ENCODE measurements at places on chromosomes 7 and 10.

DNA sequence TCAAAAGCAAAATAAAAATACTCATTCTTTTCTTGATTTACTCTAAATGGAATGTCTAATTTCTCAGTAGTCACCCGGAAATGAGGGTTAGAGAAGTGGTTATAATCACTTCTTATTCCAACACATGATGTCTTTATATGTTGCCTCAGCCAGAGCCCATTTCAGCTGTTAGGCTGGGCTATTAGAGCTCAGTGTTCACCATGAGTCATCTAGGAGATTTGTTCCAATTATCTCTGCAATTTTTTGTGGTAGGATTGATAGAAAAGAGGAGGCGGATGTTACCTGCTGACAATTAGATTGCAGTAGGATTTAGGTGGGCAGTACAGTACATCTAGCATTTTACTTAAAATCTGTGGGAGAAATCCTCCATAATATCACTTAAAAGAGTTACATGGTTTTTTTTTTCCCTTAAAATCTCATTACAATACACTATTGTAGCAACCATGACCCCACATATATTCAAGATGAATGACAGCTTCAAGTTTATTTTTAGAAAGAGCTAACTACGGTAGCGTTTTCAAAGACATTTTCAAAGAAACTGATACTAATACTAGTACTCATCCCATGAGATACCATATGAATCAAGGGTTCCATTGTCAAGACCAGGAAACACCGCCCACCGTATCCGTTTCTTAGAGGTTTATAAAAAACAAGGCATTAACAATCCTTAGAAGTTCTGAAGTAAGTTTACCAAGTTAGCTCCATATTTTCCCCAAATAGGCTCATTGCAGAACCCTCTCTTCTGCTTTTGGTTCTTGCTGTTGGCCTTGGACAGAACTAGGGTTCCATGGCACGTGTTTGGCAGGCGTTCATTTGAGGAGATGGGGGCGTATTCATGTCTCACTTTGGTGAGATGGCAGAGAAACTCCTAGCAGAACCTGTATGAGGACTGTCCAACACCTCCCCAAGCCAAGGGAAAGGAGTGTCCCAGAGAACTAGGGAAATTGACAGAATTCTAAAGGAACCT lies 10.4 kb downstream of the CPA2 start:
- peak; percentile 86 for DNase-seq

- DNase-seq = no peak
These were observed 74.3 kb downstream of the GFRA1 start for GRCh38 chr10:116198676-116199035.

DNA sequence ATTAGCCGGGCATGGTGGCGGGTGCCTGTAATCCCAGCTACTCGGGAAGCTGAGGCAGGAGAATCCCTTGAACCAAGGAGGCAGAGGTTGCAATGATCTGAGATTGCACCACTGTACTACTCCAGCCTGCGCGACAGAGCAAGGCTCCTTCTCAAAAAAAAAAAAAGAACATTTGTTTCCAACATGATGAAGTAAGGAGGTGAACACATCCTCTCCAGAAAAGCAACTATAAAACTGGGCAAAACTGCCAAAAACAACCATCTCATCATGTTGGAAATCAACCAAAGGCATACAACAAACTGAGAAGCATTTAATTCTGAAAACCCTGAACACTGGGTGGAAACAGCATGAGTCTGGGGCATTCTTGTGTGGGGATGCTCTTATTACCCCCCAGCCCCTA lies 14.3 kb downstream of the PRTFDC1 start:
- no peak for DNase-seq

- no peak for DNase-seq
These were observed 37.8 kb downstream of the WDFY4 start for GRCh38 chr10:48722153-48723145.

DNA sequence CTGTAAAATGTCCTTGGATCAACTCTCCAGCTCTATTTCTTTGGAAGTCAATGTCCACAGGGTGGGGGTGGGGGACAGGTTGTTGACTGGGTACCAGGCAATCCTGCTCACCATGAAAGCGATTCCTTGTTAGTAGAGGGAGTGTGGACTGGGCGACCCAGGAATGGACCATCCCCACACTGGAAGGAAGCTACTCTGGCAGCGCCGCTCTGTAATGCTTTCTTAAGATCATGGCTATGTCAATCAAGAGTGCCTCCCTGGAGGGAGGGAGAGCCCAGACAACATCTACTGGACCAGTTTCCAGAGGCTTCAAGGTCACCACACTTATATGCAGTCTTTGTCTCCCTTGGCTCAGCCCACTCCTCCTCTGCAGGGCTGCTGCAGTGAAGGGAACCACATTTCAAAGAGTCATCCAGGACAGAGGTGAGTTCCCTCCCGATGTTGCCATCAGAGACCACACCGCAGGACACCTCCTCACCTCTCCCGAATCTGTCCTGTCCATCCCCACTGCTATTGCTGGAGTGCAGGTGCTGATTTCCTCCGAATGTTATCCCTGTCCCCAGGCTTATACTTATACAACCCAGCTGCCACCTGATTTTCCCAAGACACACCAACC lies 6.9 kb downstream of the GIMAP5 start:
- DNase-seq = no peak

DNA sequence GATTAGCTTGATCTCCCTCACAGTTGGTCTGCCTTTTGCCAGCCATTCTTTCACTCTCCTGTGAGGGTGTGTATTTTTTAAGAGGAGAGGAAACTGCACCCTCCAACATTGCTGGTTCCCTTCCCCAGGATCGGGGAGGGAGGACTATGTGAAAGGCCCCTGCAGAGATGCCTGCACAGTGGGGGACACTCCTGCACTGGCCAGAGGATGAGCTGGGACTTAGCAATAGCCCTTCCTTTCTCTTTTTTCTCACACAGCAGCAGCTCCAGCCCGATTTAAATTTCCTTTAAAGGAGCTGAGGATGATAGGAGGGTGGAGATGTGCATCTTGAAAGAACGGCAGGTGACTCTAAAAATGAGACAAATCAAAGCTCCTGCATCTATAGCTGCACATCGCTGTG lies 18.7 kb downstream of the SORCS3 start:
- no peak for DNase-seq

DNA sequence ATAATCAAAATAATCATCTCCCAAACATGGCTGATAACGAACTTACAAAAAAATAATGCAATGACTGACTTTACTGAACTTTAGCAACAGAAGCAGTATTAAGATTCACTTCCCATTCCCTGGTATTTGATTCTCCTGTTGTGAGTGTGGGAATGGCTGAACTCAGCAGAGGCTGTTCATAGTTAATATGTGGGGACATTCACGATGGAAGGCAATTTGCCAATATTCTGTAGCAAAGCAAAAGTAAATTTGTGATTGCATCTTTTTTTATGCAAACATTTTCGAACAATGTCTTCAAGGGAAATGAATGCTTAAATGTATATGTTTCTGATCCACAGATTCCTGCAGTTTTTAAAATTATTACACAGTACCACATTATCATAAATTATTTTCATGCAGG lies 431.7 kb upstream of the KLF6 start:
- DNase-seq = no peak

DNA sequence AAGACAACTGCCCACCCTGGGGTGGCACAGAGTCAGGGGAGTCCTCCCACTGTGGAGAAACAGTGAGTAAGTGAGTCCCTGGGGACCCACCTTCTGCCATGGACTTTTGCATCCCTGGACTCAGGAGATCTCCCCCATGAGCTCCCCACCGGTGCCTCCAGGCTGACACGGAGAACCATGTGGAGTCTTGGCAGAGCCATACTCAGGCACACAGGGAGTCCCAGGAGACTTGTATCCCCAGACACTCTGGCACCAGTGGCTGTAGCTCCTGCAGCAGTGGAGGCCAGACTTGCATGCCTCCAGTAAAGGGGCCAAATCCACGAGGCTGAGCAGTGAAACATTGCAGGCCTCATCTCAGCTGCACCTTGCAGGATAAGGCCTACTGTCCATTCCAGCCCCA lies 791.4 kb downstream of the PCDH15 start:
- DNase-seq = no peak

DNA sequence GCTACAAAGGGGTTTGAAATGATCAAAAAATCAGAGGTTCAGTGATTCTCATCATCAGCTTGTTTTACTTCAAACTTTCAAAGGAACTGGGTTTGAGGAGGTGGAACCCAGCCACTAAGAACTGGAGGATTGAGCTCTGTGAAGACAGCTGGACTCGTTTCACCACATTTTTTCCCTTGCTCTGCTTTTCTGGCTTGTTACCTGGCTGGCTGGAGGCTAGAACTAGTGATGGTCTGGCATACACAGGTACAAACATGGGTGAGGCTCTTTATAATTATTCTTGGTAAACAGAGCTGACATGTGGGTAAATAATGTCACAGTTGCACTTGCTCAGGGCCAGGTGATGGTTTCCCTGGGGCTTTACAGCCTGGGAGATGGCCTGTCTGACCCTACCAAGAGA lies 352.5 kb downstream of the FGFR2 start:
- DNase-seq = no peak

DNA sequence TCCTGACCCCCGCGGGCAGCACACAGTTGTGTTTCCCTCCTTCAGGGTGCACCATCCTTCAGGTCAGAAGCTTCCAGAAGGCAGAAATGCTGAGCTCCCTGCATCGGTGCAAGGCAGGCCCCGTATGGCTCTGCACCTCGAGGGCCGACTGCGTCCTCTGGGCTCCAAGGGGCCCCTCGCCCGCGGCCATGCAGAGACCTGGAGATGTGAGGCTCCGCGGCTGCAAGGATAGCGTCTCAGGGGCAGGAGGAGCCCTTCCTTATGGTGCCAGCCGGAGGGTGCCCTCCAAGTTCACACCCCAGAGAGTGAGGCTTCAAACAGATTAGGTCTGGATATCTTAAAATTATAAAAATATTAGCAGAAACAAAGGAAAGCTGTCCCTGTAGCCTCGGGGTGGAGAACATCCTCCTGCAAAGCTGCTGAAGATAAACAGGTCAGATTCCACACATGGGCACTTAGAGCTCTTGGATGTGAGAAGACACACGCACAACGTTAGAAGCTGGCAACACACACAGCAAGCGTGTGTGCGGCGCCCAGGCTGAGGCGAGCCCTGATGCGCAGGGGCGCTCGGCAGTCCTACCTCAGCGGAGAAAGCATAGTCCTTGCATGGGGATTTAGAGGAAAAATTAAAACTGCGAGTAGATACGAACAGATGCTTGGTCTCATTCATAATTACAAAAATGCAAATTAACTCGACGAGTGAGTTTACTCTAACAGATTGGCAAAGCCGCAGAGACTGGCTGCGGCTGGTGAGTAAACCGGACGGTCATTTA lies 20.4 kb downstream of the KNDC1 start:
- no peak for DNase-seq

DNA sequence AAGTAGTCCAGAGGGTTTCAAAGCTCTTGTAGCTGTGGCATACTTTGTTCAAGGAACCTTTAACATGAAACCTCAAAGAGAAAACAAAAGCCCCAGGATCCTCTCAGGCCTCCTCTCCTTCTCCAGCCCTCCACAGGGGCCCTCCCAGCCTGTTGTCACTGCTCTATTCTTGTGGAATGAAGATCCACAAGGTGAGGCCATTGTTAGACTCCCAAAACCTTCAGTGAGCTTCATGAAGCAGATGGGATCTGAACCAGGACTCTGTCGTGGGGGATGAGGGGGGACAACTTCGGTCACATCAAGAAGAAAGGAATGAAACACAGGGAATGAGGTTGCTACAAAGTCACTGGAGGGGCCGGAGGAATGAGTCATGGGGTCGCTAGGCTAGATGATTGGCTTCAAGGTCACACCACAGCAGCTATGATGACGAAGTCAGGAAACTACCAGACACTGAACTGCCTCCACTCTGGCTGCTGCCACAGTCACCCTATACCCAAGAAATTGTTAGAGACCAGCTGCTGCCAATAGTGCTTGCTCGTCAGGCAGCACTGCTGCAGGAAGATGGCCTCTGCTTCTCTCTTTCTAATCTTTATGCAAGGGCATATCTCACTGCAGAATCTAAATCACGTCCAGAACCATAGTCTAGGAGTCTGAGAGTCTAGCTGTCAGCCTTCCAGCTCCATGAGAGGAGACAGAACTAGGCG lies 208.8 kb downstream of the HIBADH start:
- DNase-seq = no peak

- DNase-seq = no peak
These were observed 492.9 kb upstream of the FOXK1 start for GRCh38 chr7:4189131-4189570.

DNA sequence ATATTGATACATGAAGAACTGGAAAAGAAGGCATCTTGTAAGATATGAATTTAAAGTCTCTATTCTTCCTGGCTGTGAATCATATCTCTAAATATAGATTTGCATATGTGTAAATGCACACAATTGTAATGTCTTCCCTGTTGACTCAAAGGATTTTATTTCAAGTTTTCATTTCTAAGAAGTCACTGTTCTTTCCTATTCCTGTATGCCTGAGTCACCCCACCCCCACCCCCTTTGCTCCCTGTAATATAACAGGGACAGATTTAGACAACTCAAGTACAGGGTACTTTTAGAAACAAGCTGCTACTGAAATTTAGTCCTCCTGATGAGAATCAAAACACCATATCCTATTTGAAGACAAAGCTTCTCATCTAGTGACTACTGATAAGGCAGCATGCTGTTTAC lies 43.0 kb upstream of the HECTD2 start:
- DNase-seq = peak; percentile 30

DNA sequence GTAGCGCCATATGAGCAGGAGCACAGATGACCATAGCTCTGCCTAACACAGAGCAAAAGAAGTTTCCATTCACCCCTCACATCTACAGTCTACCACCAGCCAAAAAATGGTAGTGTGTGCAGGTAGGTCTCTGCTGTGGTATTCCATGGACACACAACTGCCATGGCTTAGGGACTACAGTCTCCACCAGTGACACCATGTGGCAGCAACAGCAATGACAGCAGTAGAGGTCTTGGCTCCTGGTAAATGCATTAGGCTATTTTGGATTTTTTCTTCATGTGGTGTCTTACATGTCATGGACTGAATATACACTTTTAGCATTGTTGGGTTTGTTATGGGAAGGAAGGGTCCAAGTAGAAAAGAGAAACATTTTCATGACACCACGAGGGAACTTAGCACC lies 70.1 kb upstream of the CABCOCO1 start:
- DNase-seq = no peak

GRCh38 chr7:29288181-29289091 lies 93.9 kb downstream of the CHN2 start:
- DNase-seq = no peak

All from activated naive CD4-positive, alpha-beta T cell treated with anti-CD3 and anti-CD28 coated beads for 36 hours (primary cell).